ENCODE measurements at places on chromosomes 3 and 15.

DNA sequence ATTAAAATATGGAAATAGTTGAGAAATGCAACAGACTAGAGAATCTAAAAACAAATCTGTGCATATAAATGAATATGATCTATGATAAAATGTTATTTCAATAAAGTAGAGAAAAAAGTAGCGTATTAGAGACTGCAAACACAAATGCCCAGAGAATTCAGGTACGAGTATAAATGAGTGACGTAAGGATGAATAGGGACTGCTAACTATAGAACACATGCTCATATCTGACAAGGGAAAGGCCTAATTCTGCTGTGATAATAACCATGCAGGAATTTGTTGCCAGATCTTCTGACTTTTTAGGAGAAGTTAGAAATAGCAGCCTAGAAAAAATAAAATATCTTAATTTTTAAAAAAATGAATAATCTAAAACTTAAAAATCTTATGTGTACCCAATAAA, 73.1 kb downstream of the ESYT3 start:
- DNase-seq: no peak

DNA sequence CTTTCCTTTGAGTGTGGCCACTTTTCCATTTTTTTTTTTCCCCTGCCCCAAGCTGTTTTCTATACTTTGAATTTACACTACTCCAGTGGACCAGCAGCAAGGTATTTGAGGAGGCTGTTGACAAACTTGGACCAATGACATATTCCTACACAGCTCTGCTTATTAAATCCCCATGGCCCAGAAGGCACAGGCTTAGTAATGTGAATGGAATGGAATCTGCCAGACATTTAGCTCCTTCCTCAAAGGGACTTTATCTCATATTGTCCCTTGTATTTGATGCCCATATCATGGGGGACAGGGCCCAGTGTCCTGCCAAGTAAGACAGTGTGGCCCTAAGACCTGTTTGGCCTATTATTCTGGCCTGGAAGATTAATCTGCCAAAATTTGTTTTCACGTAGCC, 107.5 kb downstream of the CHCHD6 start:
- DNase-seq: no peak

- no peak for DNase-seq
Measured at GRCh38 chr15:89978914-89979313, 22.2 kb upstream of the ZNF710 start.

DNA sequence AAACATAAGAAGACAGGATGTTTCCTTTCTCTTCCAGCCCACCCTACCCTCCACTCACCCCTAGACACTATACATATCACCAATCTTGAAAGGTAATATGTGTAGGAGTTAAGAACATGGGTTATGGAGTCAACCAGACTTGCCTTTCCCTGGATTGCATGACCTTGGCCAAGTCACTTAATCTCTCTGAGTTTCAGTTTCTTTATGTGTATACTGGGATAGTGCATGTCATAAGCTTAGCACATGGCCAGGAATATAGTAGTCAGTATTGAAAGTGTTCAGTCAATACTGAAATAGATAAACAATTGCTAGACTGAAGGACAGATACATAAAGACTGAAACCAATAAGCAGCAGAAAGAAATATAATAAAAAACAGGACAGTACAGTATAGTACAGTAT, 283.2 kb upstream of the STT3B start:
- DNase-seq: no peak

DNA sequence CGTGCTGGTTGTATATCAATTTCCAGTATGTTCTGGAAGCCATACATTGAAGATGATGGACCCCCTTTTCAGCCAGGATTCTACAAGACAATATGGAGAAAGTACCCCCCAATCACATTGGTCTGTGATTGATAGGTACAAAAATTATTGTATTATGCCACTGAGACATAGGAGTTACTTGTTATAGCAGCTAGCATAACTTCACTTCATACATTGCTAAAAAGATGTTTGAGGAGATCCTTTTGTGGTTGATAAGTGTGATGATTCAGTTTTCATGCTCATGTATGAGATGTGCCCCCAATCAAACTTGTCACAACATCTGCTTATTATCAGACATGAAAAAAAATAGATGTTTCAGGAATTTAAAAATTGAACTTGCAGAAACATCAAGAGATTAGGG, 66.0 kb downstream of the GPD1L start:
- DNase-seq: no peak

DNA sequence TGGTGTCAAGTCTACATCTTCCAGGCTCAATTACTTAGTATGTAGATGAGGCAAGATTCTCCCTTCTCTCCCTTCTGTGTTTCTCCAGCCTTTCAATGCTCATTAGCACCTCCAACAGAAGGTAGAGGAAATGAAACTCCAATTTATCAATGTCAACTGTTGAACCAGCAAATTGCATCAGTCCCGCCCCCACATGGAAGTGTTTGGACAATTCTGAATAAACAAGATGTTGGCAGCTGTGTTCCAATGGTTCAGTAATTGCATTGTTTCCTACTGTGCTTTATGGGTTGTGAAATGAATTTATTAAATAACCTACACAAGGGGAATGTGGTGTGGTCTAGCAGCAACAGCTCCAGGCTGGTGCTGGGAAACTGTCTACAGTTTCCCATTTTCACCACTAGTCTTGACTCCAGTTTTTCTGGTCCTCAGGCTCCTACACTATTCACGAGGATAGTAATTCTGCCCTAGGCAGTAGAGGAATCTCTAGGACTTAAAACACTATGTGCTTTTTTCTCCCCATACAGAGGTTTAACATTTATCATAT, 91.9 kb downstream of the MB21D2 start:
- no peak for DNase-seq

DNA sequence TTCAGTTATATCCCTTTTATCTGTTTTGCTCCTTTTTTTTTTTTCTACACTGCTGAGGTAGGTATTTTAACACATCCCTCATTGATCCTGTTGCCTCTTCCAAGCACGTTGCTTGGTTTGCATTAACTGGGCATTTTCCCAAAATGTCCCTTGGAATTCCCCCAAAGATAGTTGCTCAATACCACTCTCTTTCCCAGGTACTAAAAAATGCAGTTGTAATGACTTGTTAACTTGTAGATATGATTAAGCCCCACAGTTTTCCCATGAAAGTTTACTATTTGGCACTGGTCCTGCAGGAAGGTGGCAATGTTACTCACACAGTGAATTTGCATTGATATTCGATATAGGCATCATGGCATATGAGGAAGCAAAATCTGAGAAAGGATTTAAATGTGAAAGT, 67.1 kb downstream of the GRM7 start:
- no peak for DNase-seq

DNA sequence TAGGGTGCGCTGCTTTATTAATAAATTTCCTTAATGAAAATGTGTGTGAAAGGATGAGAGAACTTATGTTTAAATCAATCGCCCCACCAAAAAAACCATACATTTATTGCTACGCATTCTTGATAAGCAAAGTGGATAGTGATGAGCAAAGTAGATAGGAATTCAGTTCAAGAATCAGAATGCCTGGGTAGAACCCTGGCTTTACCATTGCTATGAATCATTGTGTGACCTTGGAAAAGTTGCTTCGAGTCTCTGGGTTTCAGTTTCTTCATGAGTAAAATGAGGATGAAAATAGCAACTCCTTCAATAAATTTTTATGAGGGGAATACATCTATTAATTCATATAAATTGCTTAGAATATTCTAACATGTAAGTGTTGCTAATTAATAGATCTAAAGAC, 2.6 kb upstream of the ALCAM start:
- no peak for DNase-seq

- no peak for DNase-seq
Measured at GRCh38 chr3:31754575-31755278, 222.0 kb downstream of the STT3B start.

- no peak for DNase-seq
Measured at GRCh38 chr15:39360452-39360851, 220.4 kb upstream of the THBS1 start.

DNA sequence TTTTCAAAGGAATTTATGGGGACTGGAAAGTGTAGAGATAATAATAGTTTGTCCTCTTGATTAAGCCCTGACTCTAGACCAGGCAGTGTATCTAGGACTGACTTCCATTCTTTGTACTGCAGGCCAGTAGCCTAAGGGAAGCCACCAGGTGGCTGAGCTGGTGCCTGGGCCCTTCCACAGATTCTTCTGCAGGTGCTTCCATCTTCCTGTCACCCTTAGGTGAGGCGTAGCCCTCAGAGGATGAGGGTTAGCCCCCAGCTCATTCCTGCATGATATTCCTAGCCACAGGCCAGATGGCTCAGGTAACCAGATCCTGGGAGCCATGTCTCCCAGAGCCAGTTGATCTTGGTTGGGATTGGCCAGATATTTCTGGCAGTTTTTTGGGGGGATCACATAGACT, 169.0 kb upstream of the IL12A start:
- no peak for DNase-seq

GRCh38 chr3:185763347-185764005, 61.4 kb downstream of the IGF2BP2 start:
- DNase-seq: no peak

- DNase-seq: no peak
Measured at GRCh38 chr3:12839156-12839946, 2.0 kb downstream of the RPL32 start.

GRCh38 chr15:58478579-58478978, 46.8 kb downstream of the LIPC start:
- DNase-seq: no peak

DNA sequence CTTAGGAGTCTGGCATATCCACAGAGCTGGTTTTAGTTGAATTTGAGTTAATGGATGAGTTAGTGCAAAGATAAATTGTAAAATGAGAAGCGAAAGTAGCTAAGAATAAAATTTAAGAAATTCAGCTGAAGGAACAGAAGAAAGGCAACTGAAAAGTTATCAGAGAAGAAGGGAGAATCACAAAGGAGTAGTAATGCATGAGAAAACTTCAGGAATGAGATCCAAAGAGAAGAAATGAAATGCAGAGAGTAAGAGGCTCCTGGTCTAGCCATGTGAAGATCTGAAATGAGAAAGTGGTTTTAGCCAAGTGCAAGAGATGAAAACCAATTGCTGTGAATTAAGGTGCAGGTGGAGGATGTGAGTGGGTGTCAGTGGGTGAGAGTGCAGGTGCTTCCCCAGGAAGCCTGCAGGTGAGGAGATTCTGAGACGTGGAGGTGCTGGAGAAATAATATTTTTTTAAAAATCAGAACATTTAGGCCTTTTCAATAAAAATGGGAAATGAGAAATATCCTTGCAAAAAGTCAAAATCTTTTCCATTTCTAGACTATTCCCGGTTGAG, 18.5 kb downstream of the KBTBD8 start:
- no peak for DNase-seq

DNA sequence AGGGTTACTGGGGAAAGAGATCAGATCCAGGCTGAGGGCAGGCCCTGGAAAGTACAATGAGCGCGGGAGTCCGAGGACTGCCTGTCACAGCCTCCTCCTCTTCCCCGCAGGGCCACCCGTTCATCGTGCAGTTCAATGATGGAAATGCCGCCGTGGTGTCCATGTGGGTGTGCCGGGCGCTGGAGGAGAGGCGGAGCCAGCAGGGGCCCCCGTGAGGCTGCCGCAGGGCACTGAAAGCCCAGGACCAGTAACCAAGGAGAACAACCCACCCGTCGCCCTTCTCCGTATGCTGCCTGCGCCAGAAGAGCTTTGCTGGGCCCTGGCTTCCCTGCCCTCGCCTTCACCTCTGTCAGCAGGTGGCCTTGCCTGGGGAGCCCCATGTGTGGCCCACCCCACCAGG, 18.8 kb upstream of the SKOR1 start:
- DNase-seq: no peak

DNA sequence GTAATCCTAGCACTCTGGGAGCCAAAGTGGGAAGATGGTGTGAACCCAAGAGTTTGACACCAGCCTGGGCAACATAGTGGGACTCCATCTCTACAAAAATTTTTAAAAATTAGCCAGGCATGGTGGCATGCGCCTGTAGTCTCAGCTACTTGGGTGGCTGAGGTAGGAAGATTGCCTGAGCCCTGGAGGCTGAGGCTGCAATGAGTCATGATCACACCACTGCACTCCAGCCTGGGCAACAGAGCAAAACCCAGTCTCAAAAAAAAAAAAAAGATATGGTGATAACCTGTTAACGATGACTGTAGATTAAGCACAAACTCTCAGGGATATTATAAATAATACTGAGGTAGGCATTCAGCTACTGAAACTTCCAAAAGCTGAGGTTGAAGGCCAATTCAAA, 107.5 kb downstream of the SLC49A4 start:
- no peak for DNase-seq

GRCh38 chr3:132637590-132637989, 22.0 kb downstream of the ACAD11 start:
- DNase-seq: no peak

DNA sequence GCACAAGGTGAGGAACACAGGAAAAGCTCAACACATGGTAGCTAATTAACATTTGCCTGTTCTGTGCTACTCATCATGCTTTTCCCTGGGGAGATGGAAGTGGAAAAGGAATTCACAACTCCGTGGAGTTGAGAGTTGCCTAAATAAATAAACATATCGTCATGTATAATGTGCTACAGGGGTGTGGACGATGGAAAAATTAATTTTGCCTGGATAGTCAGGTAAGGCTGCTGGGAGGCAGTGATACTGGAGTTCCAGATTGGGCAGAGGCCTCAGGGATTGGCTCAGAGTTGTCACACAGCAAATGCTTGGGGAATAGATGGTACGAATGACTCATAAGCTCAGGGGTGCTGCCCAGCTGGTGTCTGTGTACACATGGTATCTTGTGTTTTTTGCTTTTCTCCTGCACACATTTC, 3.1 kb upstream of the ABHD6 start:
- no peak for DNase-seq

DNA sequence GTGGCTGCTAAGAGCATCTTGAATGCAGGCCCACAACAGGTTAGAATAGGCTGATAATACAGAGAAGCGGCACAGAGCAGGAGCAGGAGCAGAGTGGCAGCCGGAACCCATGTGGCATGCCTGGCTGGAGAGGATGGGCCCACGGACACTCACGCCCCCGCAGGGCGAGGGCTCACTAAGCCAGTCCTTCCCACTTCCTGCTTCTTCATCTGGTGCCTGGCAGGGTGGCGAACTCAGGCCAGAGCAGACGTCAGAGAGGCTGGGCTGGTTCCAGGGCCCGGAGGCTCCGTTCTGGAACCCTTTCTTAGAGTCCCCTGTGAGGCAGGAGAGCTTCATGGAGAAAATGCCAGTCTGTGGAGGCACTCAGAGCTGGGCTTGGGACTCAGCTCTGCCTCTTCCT, 195.1 kb downstream of the NTRK3 start:
- DNase-seq: no peak

DNA sequence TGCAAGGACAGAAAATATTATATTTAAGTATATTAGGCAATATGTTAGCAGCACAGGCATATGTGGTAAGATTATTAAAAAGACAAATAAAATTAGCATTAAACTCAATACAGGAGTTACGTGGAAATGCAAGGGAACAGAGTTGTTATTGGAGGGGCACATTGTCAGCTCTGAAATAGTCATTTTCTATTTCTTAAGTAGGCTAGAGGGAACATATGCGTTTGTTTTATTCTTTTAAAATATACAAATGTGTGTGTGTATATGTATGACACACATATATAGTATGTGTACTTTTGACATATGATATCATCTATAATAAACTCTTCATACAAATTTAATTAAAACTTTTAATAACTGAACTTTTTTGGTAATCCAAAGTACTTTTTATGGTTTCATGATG, 22.8 kb upstream of the VEPH1 start:
- no peak for DNase-seq
